ENCODE measurements at places on chromosomes 6 and 20.
A peak's percentile ranks its signal among the peaks of the same experiment; 100 is the strongest.

GRCh38 chr6:140183881-140184280, 809.4 kb upstream of the CITED2 start:
- DNase-seq = peak; percentile 14

GRCh38 chr6:84095156-84095555, 61.6 kb downstream of the MRAP2 start:
- no peak for DNase-seq

DNA sequence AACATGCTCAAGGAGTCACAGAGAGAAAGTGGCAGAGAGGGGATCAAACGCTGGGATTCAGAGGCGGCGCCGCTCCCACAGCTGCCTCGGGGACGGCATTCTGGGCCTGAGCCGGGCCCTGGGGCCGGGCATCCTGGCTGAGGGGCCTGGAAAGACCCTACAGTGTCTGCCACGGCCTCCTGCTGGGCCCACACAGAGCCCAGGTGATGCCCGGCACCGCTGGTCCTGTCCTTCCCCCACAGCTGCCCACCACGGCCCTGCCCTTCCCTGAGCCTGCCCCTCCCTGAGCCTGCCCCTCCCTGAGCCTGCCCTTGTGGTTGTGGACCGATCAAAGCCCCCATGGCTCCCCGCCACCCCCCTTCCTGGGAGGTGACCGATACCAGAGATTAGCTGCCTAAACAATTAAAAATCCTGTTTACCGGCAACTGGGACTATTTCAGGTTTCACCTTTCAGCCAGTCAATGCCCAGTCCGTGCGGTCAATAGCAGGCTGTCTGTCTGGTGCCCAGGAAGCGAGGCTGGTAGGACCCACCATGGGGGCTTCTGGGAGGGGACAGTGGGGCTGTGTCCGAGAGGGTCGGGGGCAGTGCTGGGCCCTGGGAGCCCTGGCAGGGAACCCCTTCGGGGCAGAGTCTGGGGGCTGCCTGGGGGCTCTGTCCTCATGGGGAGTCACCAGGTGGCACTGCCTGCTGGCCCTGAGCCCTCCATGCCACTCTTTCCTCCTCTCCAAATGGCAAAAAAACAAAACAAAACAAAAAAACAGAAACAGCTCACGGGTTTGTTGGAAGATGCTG, 55.4 kb upstream of the GATA5 start:
- DNase-seq = no peak

DNA sequence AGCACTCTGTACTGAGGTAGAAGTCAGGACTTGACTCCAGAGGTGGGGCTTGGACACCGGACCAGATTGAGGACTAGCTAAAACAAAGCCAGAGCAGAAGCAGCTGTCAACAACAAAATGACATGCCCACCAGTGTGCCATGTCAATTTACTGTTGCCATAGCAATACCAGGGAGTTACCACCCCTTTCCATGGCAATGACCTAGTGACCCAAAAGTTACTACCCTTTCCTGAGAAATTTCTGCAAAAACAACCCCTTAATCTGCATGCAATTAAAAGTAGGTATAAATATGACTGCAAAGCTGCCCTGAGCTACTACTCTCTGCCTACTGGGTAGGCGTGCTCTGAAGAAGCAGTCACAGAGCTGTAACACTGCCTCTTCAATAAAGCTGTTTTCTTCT, 21.0 kb downstream of the MAP3K5 start:
- no peak for DNase-seq

DNA sequence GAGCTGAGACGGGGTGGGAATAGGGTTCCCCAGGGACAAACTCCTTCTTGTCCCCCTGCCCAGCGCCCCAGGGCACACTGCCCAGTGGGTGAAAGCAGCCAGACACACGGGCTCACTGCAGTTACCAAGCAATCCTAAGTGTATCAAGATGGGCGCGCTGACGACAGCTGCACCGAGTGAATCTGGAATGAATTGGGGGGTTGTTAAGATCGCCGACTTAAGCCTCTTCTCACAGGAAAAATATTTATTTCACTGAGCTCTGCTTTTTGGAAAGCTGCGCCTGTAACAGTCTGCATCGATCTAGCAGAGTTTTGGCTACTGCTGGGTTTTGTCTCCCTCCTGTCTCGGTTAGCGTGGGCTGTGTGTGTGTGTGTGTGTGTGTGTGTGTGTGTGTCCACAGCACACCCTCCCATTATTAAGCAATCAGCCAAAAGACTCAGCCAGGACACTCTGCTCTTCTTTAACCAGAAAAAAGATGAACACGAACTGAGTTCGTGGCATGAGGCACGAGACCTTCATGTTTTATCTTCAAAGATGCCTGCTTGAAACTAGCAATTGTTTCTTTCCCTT, 35.9 kb downstream of the RIPOR3 start:
- peak; percentile 88 for DNase-seq

GRCh38 chr6:54132587-54132986, 21.3 kb downstream of the MLIP start:
- no peak for DNase-seq
